Ecto neural progenitor cell (in vitro differentiated cells): ENCODE measurements at places on chromosomes 12 and 14.

GRCh38 chr12:93780101-93780641 lies 103.0 kb downstream of the CRADD start:
- no peak for DNase-seq

- DNase-seq = no peak
These were observed 46.1 kb downstream of the UBE3B start for GRCh38 chr12:109523504-109523903.

GRCh38 chr14:24880689-24881088 lies 169.3 kb downstream of the STXBP6 start:
- DNase-seq = no peak

- DNase-seq = no peak
These were observed 43.5 kb upstream of the NOS1 start for GRCh38 chr12:117404940-117405339.

DNA sequence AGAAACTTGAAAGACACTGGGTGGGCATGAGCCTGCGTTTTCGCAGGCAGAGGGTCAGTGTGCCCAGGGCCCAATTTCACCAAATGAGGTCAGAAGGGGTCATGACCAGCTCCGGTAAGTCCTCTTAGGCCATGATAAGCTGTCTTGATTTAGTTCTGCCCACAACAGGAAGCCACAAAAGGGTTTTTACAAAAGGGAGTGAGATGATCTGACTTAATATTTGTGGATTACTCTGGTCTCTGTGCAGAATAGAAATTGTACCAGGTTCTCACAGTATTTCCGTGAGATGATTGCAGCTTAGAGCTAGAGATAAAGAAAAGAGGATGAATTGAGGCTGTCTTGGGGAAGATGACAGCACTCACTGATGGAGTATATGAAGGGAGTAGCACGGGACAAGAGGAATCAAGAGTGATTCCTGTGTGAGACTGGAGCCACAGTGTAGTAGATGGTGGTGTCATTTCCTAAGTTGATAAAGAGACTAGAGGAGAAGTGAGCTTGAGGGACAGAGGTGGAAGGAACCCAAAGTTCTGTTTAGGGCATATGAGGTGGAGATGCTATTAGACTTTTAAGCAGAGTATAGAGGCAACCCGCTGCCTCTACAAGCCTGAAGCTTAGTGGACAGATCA lies 288.3 kb upstream of the AMIGO2 start:
- no peak for DNase-seq
